ENCODE measurements at places on chromosomes 7 and 10. TPM values are rescaled to one million over a fixed set of nuclear protein-coding genes. Genes with fewer than 3 reads are reported as not detected.

USP6NL gene
- total RNA-seq, result 13.2 TPM

BAIAP2L1 gene
- 16.3 TPM for total RNA-seq

PNLIPRP1 gene
- total RNA-seq, result not detected

OR6V1 gene
- total RNA-seq, result not detected

MYO1G gene
- 0.13 TPM for total RNA-seq

SYT15B gene
- total RNA-seq, result 0.04 TPM

ZP3 gene
- total RNA-seq, result 6.5 TPM

STARD3NL gene
- total RNA-seq, result 41.2 TPM

CPED1 gene
- total RNA-seq, result 0.88 TPM

CYP3A4 gene
- not detected for total RNA-seq

CFAP69 gene
- 4.8 TPM for total RNA-seq

VSIR gene
- 7.4 TPM for total RNA-seq

TUBAL3 gene
- total RNA-seq, result not detected

WNT2 gene
- not detected for total RNA-seq

All from A375 (cell line).